Nucleus accumbens (tissue), 56 donors: ENCODE measurements at places on chromosomes 12 and 14.

DNA sequence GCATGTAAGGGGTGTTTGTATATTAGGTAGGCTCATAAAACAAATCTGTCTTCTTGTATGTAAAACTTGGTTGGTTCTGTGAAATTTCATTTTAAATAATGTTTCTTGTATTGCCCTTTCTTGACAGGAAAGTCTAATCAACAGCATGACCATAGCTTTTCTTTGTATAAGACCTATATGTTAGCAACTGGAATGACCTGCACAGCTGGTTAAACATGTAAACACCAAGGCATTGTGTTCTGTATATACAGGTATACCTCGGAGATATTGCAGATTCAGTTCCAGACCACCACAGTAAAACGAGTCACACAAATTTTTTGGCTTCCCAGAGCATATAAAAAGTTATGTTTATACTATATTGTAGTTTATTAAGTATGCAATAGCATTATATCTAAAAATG lies 183.6 kb downstream of the ERC1 start:
- no peak for DNase-seq

- DNase-seq, result no peak
Measured at GRCh38 chr14:80395031-80395430, 183.7 kb upstream of the DIO2 start.

DNA sequence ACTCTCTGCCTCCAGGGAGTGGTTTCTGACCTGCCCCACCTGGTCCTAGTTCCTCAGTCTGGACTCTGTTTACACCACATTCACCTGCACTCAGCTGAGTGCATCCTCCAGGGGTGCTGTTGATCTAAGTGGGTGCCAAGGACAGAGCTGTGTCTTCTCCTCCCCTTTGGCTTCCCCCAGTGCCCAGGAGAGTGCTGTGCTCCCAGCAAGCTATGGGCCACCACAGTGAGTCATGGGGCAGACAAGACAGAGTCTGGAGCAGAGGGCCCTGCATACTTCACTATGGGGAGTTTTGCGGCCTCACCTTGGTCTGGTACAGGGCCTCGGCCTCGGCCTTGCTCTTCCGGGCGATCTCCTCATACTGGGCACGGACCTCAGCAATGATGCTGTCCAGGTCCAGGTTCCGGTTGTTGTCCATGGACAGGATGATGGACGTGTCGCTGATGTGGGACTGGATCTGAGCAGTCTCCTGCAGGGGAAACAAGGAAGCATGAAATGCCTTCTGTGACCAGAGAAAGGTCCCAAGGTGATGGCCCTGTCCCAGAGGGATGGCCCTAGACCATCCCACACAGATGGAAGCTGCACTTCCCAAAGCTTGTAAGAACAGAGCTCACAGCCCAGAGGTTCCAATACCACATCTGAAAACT lies 4.9 kb downstream of the KRT73 start:
- DNase-seq, result no peak

DNA sequence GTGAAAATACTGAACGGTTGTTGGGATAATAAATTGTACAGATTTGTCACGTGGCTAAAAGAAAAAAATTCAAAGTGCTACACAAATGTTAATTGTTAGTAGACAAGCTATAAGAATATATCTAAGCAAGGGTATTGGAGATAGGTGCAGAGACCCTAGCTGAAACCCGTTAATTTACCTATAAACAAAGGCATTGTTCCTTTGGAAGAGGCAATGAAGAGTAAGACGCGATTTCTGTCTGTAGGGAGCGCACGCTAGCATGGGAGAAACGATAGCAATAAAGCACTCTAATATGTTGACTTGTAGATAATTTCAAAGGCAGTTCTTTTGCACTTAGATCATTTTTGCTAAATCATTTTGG lies 565 bp downstream of the CCDC77 start:
- DNase-seq, result no peak

DNA sequence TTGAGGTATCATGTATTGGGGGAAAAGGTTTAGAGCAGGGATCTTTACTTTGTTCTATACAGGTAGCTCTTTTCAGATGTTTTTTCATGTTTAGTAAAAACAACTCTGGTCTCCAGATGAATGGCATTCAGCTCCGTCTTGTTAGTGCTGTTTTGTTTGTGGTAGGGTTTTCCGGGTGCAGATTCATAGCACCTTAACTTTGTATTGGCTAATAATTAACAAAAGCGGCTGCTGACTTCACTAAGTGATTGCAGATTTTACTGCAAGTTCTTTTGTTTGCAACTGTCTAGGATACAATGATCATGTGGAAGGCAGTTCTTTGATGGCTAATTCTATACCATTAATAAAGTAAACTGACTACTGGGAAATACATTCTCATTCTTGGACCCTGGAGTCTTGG lies 32.2 kb upstream of the BHLHE41 start:
- DNase-seq, result no peak

DNA sequence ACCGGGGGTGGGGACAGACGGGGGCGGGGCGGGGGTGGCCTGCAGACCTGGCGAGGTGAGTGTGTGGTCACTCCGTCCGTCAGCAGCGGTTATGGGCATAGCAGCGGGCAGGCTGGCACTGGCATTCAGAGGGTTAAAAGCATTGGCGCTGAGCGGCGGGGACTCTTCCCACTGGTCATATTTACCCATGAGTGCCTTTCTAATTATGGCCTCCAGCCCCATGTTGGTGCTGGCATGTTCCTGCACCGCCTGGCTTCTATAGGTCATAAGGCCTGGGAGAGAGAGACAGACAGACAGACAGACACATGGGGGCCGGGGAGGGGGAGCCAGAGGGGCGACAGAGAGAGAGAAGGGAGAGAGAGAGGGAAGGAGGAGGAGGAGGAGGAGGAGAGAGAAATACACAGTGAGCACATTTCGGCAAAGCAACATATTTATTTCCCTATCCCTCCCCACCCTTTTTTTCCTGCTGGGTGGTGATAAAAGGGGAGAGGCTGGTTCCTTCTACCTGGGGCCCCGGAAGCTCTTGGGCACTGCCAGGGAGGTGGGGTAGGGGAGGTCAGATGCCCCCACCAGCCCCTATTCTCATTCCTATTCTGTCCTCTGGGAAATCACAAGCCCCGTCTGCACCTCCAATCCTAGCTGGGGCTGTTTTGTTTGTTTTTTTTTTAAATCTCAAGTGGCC lies 32.6 kb downstream of the RFLNA start:
- DNase-seq, result no peak

GRCh38 chr14:105891631-105892452 lies 365.5 kb downstream of the TMEM121 start:
- DNase-seq, result no peak

DNA sequence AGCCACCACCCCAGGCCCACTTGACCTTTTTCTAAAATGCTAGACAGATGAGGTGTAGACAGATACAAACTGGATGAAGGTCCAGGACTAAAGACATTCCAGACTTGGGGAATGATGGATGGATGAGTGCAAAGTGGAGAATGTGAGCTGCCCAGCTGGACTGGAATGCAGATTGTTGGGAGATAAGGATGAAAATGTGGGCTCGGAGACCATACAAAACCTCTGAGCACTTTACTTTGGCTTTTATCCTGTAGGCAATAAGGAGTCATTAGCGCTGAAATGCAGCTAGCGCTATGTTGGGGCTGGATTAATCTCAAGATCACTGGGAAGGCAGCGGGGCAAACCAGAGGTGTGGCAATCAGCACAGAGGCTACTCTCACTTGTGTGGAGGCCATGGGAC lies 64.7 kb upstream of the GNPNAT1 start:
- no peak for DNase-seq

DNA sequence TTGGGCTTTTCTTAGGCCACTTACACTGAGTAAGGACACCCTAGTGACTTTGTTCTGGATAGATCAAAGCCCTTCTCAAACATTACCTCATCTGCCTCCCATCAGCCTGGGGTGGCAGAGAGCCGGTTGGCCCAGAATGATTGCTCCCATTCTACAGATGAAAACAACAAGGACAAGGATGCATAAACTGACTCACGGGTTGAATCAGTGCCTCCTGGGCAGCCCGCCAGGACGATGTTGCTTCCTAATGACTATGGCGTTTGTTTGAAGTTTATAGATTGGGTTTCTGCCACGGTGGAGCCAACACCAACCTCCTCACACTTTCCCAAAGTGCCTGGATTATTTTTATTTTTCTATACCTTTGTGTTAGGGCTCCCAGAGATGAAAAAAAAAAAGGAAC lies 3.6 kb upstream of the VRK1 start:
- DNase-seq, result no peak

DNA sequence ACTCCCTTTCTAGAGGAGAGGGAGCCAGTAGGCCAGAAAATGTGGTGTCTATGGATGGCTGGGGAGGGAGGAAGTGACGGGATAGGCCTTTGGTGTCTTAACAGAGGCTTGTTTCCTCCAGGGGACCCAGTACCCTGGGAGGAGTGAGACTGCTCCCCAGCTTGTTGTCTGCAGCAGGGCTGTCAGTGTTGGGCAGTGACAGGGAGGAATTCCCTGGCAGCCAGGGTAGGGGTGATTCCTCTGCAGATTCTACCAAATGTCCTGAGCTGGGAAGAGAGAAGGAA lies 64.0 kb downstream of the GALNT16 start:
- no peak for DNase-seq

DNA sequence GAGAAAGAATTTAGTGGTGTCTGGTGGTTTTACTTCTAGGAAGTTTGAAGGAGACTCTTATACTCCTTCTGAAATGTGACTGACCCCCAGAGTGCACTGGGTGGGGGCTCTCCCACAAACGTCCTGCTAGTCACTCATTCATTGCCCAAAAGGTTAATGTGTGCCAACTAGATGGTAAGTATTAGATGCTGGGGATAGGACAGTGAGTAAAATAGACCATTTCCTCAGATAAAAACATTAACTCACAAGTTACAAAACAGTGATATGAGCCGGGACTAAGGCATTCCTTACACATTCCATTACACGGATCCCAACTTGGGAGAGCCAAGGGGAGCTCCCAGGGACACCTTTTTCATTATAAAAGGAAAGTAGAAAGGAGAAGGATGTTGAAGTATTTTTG lies 185.1 kb downstream of the ATXN7L3B start:
- no peak for DNase-seq

- DNase-seq, result no peak
Measured at GRCh38 chr12:89461649-89462612, 62.7 kb downstream of the GALNT4 start.

DNA sequence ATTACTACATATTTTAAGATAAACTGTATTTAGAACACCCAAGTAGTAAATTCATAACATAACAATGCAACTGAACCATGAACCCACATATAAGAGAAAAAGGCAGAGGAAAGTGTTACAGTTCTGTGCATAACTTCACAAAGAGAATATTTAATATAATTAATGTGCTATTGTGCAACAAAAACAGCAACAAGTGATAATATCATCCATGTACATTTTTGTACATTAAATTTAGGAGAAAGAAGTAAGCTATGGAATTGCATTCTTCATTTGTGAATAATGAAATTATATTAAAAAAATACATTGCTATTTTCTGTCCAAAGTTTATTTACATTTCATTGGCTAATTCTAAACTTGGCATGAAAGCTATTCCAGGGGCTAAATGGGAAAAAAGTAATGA lies 72.6 kb downstream of the PLEKHG7 start:
- no peak for DNase-seq

DNA sequence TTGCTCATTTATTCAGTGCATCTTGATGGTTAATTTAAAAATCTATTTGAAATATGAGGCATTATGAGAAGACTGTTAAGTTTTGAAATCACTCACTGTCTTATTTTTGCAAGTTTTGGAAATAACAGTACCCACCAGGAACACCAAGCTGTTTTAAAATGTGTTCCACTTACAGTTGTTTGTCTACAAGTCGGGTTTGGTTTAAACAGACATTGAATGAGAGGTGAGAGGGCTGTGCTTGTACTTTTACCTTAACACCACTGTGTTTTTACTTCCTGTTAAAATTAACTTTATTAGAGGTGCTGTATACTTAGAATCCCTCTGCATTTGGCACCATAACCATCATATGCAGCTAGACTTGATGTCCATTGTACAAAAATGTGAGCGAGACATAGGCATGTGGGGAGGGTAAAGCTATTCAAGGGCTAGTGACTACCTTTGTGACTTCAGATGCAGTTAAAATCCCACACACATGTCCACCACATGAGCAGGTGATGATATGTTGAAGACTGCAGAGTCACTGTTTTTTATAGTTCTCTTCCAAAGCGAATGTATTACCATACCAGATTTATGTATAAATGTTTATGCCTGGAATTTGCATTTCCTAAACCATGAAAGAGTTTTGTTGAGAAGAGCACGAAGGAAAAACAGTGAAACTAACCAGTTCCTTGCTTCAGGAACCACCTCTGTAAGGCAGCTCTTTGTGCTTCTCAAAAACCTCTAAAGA lies 12.9 kb downstream of the ELK3 start:
- DNase-seq, result no peak

DNA sequence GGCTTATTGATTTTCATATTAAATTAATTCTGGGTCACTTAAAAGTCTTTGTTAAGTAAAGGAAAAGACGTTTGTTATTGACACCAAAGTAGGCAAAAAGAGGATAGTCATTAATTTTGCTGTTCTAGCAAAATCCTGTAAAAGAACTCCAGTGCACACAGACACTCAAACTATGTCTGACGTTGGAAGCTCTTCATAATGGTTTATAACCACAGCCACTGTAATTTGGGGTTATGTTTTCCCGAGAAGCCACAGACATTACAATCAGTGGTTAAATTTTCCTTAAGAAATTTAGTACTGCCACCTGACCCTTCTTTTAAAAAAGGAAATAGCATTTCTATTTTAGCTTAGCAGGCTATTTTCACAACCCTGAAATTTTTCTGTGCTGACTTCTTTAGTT lies 267.5 kb downstream of the CCDC91 start:
- no peak for DNase-seq

- no peak for DNase-seq
Measured at GRCh38 chr12:91982946-91983345, 162.7 kb downstream of the BTG1 start.

- DNase-seq, result no peak
Measured at GRCh38 chr12:1886396-1887008, 31.9 kb downstream of the CACNA2D4 start.

GRCh38 chr14:104550340-104550860 lies 29.2 kb upstream of the C14orf180 start:
- no peak for DNase-seq

DNA sequence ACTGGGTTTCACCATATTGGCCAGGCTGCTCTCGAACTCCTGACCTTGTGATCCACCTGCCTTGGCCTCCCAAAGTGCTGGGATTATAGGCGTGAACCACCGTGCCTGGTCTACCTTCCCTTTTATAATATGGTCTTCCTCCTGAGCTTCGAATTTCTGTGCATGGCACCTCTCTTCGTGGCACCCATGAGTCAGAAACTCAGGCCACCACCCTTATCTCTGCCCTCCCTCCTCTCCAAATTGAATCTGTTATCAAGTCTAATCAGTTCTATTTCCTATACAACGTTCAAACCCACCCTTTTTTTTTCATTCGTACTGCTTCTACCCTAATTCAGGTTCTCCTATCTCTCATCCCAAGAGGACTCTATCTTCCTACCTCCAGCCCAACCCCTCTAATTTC lies 5.0 kb upstream of the TINF2 start:
- no peak for DNase-seq

- no peak for DNase-seq
Measured at GRCh38 chr12:73352826-73353225, 1080.7 kb downstream of the TRHDE start.

DNA sequence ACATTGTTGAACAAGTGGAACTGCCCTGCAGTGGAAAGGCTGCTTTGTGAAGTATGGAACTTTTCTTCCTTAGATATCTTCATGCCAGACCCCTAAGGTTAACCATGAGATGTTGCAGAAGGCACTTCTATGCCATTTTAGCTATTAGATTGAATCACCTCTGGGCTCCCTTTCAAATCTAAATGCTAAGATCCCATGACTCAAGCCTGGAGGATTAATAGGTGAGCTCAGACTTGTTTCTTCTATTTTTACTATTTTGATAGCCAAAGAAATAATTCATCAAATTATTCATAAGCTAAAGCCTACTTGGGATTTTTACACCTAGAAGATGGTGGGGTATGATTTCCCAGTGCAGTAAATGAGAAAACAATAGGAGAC lies 64.3 kb downstream of the DAD1 start:
- DNase-seq, result no peak
